ENCODE measurements at places on chromosomes 4 and X.

DNA sequence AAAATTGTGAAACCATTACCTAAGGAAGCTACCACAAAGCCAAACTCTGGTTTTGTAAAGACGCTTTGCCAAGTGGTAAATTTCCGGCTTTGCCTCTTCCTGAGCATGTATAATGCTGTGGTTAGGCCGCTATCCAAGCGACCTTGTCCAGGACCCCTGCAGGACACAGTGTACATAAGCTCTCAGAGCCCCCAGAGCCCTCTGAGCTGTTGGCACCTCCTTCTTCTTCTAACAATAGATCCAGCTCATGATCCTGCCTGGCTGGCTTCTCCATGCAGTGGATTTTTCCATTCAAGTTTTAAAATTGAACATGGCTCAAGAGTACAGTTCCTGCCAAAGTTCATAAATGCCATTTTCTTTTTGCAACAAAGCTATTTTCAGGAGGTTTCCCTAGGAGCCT, 326.7 kb downstream of the MAPK10 start:
- DNase-seq, result no peak

- no peak for DNase-seq
Observed at GRCh38 chr4:16770710-16771285, 127.6 kb downstream of the LDB2 start.

DNA sequence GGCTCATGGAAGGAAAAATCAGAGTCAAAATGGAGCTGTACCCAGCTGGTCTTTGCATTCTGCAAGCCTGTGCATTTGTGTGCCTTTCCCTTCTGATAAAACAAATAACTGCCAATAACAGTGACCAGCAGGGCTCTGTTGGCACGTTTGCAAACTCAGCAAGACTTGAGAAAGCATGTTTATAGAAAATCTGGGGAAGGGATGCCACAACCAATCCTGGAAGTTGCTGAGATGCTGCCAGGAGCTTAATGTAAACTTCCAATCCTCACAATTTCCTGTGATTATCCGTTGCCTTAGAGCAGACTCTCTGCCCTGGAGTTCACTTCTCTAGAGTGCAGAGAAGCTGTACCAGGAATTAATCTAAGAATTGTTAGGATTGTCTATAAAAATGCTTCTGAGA, 6.9 kb upstream of the ANXA3 start:
- DNase-seq, result no peak

GRCh38 chr4:72564789-72565188, 4.2 kb downstream of the ADAMTS3 start:
- DNase-seq, result no peak

DNA sequence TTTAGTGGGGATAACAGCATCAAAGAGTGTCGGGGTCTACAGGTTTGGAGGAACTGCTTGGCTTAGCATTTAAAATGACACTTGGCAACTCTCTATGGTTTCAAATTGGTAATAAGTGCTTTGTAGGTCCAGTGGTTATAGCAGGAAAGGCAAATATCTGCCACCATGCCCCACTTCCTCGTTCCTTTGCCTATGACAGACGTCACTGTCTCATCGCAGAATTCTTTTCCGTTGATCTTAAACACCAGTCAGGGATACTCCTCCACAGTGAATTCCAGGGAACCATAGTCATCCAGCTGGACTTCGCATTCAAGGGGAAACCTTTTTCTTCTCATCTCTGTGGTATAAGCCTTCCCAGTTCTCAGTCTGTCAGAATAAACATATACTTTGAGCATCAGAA, 319.1 kb downstream of the GPAT3 start:
- DNase-seq, result no peak

- no peak for DNase-seq
Observed at GRCh38 chr4:133316909-133317308, 167.8 kb downstream of the PCDH10 start.
